ENCODE measurements at places on chromosomes 3 and 15.

DNA sequence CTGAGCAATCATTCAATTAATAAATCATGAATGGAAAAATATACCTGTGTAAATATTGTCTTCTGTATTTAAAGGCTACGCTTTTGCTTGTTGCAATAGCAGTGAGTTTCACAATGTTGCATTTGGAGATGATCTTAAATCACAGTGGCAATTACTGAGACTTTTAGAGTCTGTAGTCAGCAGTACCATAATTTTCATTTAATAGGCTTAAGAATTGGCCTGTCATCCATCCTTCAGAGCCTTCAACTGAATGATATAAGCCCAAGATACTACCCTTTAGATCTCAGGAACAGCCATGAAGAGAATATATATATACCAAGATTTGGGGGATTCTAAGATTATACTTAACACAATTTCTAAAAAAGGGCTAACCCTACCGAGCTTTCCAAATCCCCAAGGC lies 458.1 kb downstream of the GBE1 start:
- no peak for DNase-seq

GRCh38 chr3:169953462-169954141 lies 13.0 kb upstream of the SEC62 start:
- DNase-seq = no peak

DNA sequence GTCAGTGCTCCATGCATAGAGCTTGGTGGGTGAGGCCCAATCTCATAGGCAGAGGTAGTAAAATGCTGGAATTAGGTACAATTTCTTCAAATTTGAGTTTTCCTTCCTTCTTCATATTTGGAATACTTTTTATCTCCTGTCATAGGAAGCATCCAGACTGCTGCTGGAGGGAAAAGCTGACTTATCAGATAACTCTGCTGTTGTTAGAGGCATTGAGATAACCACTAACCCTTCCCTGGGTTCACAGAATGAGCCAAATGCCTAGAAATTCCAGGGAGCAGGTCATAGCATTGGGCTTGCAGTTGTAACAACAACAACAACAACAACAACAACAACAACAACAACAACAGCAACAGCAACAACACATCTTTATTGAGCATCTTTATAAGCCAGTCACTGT lies 332.7 kb downstream of the PDCD6IP start:
- no peak for DNase-seq

GRCh38 chr3:134432236-134432635 lies 53.5 kb downstream of the ANAPC13 start:
- DNase-seq = no peak

DNA sequence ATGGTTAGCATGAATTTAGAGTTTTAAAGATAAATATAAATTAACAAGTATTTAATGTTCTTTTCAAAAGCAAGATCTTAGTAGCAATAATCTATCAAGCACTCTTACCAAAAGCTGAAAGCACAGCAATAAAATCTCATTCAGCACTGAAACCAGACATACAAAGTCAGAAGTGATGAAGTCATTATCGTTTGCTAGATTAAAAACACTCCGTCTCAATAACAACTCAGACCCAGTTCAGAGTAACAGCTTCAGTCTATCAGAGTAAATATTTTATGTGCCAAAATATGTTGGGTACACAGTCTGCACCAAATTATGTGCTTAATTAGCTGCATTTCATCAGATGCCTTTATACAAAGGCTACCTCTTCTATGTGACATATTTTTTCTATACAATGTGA lies 41.6 kb downstream of the CPA3 start:
- DNase-seq = no peak

GRCh38 chr15:73383310-73384189 lies 14.8 kb upstream of the HCN4 start:
- DNase-seq = no peak

GRCh38 chr3:6229778-6230410 lies 631.0 kb upstream of the GRM7 start:
- no peak for DNase-seq

GRCh38 chr15:86840996-86841395 lies 761.3 kb downstream of the AGBL1 start:
- DNase-seq = no peak

DNA sequence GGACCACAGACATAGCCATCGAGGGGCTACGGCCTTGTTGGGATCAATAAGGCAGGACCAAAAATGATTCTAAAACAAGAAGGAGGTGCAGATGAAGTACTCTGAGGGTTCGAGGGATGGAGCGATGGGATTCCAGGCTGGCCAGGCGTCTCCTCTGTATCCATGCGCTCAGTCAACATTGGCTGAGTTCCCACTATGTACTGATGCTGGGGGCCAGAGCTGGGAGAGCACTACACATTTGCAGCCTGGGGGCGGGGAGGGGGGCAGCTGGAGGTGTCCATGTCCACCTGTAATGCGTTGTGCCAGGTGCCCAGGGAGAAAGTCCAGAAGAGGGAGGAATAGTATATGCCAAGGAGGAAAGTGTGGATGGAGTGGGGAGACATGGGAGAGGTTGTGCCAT lies 81.5 kb downstream of the AAGAB start:
- DNase-seq = no peak

DNA sequence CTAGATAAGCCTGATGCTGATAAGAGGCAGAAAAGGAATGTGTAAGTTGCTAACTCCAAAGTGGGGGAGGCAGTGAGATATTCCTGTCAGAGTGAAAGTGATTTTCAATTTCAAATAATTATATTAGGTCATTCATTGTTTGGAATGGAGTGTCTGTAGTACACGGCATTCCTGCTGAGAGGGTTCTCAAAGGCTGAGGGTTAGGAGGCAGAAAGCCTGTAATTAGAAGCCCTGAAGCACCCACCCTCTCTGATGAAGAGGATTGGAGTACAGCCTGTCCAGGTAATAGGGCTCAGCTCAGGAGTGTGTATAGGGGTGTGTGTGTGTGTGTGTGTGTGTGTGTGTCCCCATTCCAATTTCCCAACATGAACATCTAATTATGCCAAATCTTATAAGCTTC lies 486.8 kb downstream of the MAGI1 start:
- DNase-seq = no peak

DNA sequence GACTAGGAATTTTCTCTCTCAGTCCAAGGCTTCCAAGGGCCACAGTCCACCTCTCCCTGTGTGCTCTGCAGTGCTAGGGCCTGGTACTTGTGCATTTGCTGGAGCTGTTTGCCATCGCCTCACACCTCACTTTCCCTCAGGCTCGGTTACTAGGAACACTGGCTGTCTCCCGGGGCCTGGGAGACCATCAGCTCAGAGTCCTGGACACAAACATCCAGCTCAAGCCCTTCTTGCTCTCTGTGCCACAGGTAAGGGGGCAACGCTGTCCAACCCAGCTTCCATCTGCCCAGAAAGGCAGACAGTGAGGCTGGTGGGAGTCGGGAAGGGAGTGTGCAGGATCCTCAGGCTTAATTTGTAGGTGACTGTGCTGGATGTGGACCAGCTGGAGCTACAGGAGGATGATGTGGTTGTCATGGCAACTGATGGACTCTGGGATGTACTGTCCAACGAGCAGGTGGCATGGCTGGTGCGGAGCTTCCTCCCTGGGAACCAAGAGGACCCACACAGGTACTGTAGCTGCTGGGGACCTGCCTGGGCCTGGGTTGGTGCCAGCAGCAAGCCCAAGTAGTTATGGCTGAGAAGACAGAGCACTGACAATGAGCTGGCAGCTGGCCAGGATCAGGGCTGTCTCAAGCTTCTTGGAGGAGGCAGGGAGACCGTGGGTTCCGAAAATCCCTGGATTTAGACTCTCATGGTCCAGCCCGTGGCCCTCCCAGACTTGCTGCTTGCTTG lies 3.4 kb downstream of the PPM1M start:
- no peak for DNase-seq

DNA sequence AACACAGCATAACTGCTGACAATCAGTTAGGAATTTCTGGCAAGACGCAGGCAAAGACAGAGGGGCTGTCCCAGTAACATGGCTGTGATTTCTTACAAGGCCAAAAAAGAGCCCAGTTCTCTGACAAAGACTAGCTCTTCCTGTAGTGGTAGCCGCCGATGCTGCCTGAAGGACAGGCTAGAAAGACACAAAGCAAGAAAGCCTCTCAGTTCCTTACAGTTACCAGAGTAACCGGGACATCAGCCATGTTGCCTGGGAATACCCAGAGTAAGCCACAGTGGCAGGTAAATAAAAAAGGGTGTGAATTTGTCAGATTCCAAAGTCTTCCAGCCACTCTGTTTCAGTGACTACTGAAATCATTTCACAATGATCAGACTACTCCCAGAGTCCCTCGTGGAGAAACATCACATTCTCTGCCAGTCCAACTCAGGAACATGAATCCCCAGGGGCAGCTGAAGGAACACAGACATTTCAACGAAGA lies 493.6 kb upstream of the ADAMTS9 start:
- no peak for DNase-seq

DNA sequence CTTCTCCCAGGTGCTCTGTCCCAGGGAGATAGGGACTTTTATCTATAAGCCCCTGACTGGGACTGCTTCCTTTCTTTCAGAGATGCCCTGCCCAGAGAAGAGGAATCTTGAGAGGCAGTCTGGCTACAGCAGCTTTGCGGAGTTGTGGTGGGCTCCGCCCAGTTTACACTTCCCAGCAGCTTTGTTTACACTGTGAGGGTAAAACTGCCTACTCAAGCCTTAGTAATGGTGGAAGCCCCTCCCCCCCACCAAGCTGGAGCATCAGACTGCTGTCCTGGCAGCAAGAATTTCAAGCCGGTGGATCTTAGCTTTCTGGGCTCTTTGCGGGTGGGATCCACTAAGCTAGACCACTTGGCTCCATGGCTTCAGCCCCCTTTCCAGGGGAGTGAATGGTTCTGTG lies 253.8 kb upstream of the ARL6 start:
- no peak for DNase-seq

- no peak for DNase-seq
These were observed 22.6 kb upstream of the LYSMD4 start for GRCh38 chr15:99755692-99756409.

DNA sequence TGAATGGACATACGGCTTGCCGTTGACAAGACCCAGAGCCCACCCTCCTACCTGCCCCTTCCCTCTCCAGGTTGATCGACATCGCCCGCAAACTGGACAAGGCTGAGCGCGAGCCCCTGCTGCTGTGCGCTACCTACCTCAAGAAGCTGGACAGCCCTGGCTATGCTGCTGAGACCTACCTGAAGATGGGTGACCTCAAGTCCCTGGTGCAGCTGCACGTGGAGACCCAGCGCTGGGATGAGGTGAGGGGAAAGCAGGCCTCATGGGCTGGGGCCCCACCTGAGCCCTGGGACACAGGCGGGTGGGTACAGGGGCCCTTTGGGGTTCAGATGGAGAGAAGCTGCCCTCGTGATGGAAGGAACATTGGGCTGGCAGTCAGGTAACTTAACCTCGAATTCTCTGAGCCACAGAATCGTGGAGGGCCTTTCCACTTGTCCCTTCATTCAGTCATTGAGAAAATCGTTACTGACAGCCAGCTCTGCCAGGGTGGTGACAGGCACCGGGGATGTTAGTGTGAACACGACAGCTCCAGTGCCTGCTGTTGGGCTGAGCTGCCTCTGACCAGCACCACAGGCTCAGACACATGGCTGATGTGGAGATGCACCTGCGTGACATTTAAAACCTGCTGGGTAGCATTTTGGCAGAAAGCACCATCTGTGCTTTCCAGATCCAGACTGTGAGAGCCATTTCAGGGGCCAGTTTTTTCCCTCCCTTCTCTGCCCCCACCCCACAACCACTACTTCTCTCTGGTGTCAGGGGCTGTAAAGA lies 25.6 kb upstream of the RHO start:
- no peak for DNase-seq

DNA sequence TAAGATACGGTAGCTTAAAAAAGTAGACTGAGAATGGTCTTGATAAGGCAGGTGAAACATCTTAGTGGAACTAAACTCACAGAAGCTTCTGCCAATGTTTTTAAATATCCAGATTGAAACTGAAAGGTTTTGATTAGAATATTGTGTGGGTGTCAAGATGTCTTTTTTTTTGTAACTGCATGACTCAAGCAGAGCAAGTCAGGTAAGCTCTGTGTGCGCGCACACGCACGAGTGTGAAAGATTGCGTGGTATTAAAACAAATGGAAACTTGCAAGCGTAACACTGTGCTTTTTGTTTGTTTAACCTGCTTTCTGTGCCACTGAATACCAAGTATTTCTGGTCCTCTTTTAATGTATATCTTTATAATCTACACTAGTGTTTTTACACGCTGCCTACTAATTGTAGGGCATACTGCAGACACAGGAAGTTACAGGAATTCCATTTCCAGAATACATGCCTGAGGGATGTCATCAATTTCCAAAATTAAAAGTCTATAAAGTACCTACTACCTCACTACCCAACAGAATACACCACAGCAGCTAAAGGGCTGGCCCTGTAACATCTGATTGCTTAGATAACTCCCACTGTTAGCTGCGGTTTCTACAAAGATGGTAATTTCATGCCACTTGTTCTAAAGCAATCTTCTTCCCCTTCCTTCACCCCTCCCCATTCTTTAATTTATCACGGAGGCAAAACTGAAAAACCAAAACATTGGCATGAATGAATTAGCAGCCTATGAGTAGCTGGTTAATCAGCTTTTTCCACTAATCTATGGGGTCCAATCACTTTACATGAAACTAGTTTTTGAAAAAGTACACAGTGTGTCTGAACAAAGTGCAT lies 472.8 kb downstream of the SHQ1 start:
- no peak for DNase-seq

GRCh38 chr15:45133561-45133920 lies 3.7 kb downstream of the DUOX1 start:
- DNase-seq = no peak

GRCh38 chr3:124520970-124521369 lies 209.3 kb upstream of the UMPS start:
- DNase-seq = no peak

DNA sequence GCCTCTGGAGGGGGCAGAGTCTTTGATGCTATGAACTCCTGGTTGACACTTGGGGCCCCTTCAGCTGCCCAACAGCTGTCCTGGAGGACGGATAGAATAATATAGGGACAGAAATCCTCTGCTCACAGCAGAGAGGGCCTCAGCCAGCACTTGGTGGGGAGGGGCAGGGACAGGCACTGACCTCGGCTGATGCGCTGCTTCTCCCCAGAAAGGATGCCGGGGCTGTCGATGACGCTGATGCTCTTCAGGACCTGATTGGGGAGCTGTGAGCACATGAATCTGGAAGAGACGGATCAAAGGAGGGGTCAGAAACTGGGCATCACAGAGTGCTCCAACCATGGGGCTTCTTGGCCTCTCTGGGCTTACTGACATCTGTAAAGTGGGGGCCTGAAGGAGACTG lies 29.5 kb downstream of the EHD4 start:
- no peak for DNase-seq

- DNase-seq = no peak
These were observed 63.4 kb downstream of the SNRK start for GRCh38 chr3:43349716-43350115.

- DNase-seq = no peak
These were observed 1.3 kb downstream of the AQP9 start for GRCh38 chr15:58139276-58139988.

DNA sequence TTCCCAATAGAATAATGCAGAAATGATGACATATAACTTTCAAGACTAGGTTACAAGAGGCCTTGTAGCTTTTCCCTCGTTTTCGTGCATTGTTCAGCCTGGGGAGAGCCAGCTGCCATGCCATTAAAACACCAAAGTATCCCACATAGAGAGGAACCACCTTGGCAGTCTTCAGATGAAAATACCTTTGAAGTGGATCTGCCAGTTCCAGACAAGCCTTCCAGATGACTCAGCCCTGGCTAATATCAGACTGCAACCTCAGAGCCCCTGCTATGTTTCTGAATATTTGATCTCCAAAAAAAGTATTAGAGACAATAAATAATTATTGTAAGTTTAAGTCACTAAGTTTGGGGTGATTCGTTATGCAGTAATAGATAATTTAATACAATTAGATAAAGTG lies 294.3 kb upstream of the GBE1 start:
- DNase-seq = no peak

- no peak for DNase-seq
These were observed 25.1 kb upstream of the GAP43 start for GRCh38 chr3:115598216-115598615.
